Sigmoid colon (tissue), 7 donors: ENCODE measurements at places on chromosomes 7 and 10. TPM values are rescaled to one million over a fixed set of nuclear protein-coding genes. Genes with fewer than 3 reads are reported as not detected.

- H3K27ac ChIP-seq, result no peak overlapping the region
- H3K4me3 ChIP-seq, result no peak overlapping the region
- no peaks in the 10 kb centered on the region for H3K36me3 ChIP-seq
- DNase-seq, result no peak
Measured at GRCh38 chr10:80530251-80530650, 7.5 kb upstream of the SH2D4B start.

- H3K4me1 ChIP-seq, result peaks cover 15% of the 10 kb centered on the region
- no peaks in the 10 kb centered on the region for H3K36me3 ChIP-seq
Measured at GRCh38 chr10:78460204-78460603, 426.5 kb downstream of the RPS24 start.

EVX1 gene
- not detected for total RNA-seq

DNA sequence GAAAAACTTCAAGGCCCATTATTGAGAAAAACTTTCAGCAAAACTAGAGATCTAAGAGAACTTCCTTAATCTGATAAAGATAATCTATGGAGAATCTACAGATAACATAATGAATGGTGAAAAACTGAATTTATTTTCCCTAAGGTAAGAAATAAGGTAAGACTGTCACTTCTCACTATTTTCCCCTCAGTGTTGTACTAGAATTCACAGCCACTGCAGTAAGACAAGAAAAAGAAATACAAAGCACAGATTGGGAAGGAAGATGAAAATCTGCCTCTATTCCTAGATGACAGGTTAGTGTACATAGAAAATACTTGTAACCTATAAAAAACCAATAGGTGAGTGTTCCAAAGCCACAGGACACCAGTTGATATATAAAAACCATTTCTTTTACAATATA is 220.7 kb upstream of the SHH start:
- no peaks in the 10 kb centered on the region for H3K27me3 ChIP-seq
- H3K27ac ChIP-seq, result no peak overlapping the region
- DNase-seq, result no peak

DNA sequence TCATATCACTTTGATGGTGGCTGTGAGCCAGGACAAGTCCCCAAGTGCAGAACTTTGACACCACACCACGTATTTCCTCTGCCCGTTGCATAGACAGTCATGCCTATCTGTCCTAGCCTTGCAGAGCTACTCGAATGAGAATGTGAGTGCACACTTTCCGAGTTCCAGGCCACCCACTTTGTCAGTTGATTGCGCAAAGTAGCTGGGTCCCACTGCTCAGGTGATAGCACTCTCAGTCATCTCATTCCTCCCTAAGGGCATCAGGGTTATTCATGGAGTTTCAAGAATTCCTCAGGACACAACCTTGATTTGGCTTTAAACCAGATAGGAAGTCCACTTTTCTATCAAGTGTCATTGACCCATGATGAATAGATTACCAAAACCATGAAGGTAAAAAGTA is 19.3 kb downstream of the LSM5 start:
- no peaks in the 10 kb centered on the region for H3K4me1 ChIP-seq
- no peaks in the 10 kb centered on the region for H3K36me3 ChIP-seq
- H3K4me3 ChIP-seq, result no peak overlapping the region
- H3K27me3 ChIP-seq, result no peaks in the 10 kb centered on the region
- no peak overlapping the region for H3K27ac ChIP-seq
- no peak for DNase-seq

- no peak overlapping the region for H3K4me3 ChIP-seq
- no peaks in the 10 kb centered on the region for H3K27me3 ChIP-seq
- no peak for DNase-seq
- no peak overlapping the region for H3K27ac ChIP-seq
- no peaks in the 10 kb centered on the region for H3K36me3 ChIP-seq
- H3K4me1 ChIP-seq, result no peaks in the 10 kb centered on the region
Measured at GRCh38 chr7:147547252-147547897, 1043.2 kb upstream of the C7orf33 start.

GRCh38 chr10:18005781-18006456 is 54.2 kb downstream of the SLC39A12 start:
- H3K27ac ChIP-seq, result no peak overlapping the region
- peaks cover 13% of the 10 kb centered on the region for H3K4me1 ChIP-seq
- DNase-seq, result no peak
- no peaks in the 10 kb centered on the region for H3K36me3 ChIP-seq
- H3K27me3 ChIP-seq, result no peaks in the 10 kb centered on the region
- H3K4me3 ChIP-seq, result no peak overlapping the region

DNA sequence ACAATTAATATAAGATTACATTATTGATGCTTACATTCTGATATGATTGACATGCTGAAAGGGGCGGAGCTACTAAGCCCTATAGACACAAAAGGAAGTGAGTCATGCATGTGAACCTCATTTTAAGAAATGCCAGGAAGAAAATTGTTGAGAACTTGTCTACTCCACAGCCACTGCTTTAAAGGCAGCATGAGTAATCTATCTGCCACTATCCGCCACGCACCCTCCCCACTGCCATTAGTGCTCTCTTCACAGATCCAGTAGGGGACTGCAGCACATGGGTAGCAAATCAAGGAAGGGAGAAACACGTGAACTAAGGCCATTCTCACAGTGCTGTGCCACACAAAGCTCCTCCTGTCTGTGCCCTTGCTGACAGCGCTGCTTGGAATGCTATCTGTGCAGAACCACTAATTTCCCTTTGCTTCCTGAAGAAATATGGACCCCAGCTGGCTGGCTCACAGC is 524.8 kb downstream of the GRM8 start:
- no peak for DNase-seq
- no peaks in the 10 kb centered on the region for H3K36me3 ChIP-seq
- no peak overlapping the region for H3K27ac ChIP-seq

WNT8B gene
- total RNA-seq, result not detected

GRCh38 chr10:130340816-130341215 is 204.6 kb downstream of the GLRX3 start:
- no peaks in the 10 kb centered on the region for H3K36me3 ChIP-seq
- no peak overlapping the region for H3K27ac ChIP-seq
- H3K27me3 ChIP-seq, result no peaks in the 10 kb centered on the region
- no peaks in the 10 kb centered on the region for H3K4me1 ChIP-seq

GRCh38 chr7:74665296-74665938 is 7.9 kb downstream of the GTF2I start:
- peaks cover 36% of the 10 kb centered on the region for H3K4me1 ChIP-seq
- H3K27ac ChIP-seq, result no peak overlapping the region
- H3K36me3 ChIP-seq, result no peaks in the 10 kb centered on the region
- no peak overlapping the region for H3K4me3 ChIP-seq

DNA sequence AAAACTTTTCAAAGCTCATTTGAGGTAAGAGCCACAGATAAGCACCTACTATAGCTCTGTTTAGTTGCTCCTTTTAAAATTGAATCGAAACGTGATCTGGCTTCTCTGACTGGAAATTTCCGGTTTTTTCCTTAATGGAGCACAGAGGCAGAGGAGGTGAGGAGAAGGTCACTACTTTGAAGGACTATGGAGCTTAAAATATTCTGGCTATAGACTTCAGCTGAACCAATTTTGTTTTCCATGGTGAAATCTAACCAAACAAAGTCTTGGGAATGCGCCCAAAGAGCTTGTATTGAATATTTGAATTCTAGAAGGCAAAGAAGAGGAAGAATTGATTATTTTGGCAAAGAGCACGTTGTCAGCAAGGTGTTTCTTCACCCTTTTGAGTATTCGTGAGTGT is 711.1 kb downstream of the SUGCT start:
- no peak overlapping the region for H3K27ac ChIP-seq
- H3K27me3 ChIP-seq, result no peaks in the 10 kb centered on the region
- DNase-seq, result no peak
- no peaks in the 10 kb centered on the region for H3K4me1 ChIP-seq
- no peak overlapping the region for H3K4me3 ChIP-seq

- H3K27me3 ChIP-seq, result no peaks in the 10 kb centered on the region
- H3K4me3 ChIP-seq, result no peak overlapping the region
- no peak overlapping the region for H3K27ac ChIP-seq
- H3K4me1 ChIP-seq, result no peaks in the 10 kb centered on the region
- no peak for DNase-seq
- H3K36me3 ChIP-seq, result no peaks in the 10 kb centered on the region
Measured at GRCh38 chr10:23417254-23417653, 21.6 kb upstream of the OTUD1 start.

PRLHR gene
- not detected for total RNA-seq

DNA sequence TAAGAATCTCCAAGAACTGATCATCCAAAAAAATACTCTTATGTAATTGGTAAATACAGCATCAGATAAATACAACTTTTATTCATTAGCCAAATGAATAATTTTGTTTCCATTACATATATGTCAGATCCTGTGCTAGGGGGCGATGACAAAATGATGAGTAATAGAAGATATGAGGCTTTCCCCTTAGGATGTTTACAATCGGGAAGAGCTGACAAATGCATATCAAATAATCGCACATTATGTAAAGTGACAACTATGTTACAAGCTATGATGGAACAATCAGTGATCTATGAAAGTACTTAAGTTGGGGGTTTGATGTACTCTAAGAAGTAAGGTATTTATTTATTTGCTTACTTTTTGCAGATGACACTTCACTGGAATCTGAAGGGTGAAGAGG is 465.6 kb upstream of the VSTM2A start:
- no peak overlapping the region for H3K4me3 ChIP-seq
- no peaks in the 10 kb centered on the region for H3K27me3 ChIP-seq
- no peak for DNase-seq
- H3K36me3 ChIP-seq, result no peaks in the 10 kb centered on the region
- no peak overlapping the region for H3K27ac ChIP-seq
- H3K4me1 ChIP-seq, result no peaks in the 10 kb centered on the region

GRCh38 chr7:121510858-121511482 is 114.9 kb upstream of the FAM3C start:
- no peaks in the 10 kb centered on the region for H3K36me3 ChIP-seq
- H3K4me3 ChIP-seq, result no peak overlapping the region
- no peaks in the 10 kb centered on the region for H3K27me3 ChIP-seq
- no peak overlapping the region for H3K27ac ChIP-seq
- peaks cover 6% of the 10 kb centered on the region for H3K4me1 ChIP-seq

DNA sequence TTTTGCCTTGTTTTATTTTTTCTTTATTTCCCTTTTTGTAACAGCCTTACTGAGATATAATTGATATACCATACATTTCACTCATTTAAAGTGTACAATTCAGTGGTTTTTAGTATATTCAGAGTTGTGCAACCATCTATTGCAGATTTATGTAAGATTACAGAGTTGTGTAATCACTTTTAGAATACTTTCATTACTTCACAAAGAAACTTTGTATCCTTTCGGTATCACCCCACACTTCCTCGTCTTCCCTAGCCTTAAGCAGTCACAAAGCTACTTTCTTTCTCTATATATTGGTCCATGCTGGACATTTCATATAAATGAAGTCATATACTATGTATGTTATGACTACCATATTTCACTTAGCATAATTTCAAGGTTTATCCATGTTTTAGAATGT is 74.6 kb downstream of the ATRNL1 start:
- no peak for DNase-seq
- H3K4me3 ChIP-seq, result no peak overlapping the region
- H3K27ac ChIP-seq, result no peak overlapping the region
- H3K4me1 ChIP-seq, result no peaks in the 10 kb centered on the region

- H3K4me3 ChIP-seq, result no peak overlapping the region
- no peak for DNase-seq
- H3K27ac ChIP-seq, result no peak overlapping the region
- H3K36me3 ChIP-seq, result no peaks in the 10 kb centered on the region
Measured at GRCh38 chr10:95242581-95243317, 48.1 kb downstream of the PDLIM1 start.

MUC12 gene
- total RNA-seq, result 8.6 TPM
